NCI-H2029 treated with DMSO at 0.1 percent for 48 hours (cell line): ENCODE measurements at places on chromosomes 5 and 9.

GRCh38 chr5:153959134-153959957 lies 79.4 kb downstream of the FAM114A2 start:
- no peak for DNase-seq

- DNase-seq = no peak
Observed at GRCh38 chr5:169801324-169801777, 164.3 kb downstream of the DOCK2 start.

- no peak for DNase-seq
Observed at GRCh38 chr9:89015336-89015735, 24.1 kb downstream of the S1PR3 start.

DNA sequence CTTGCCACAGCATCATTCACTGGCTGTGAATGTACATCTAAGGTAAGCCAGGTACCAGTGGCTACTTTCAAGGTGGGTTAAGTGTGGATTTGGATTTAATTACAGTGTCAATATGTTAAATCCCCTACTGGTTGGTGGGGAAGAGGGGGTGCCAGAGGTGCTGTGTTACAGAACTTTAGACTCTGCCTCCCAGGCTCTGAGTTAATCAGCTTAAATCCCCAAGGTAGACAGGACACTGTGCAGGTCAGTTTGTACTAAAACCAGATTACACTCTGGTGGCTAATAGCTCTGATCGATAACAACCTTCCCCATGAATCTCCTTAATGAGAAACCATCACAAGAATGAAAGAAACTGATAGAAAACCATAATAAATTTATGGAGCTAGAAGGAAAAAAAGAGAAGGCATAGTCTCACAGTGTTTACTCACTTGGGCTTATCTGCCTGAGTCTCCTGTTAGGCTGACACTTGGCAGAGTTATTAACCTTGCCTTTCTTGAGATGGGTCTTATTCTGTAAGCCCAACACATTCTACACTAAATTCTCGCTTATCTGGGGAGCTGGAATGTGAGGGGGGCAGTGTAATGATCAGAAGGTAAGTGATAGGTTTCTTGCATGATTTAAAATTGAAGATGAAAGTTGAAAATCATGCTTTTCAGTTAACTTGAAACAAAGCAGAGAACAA lies 106.8 kb downstream of the LMNB1 start:
- DNase-seq = no peak

- DNase-seq = no peak
Observed at GRCh38 chr9:100674419-100675122, 96.7 kb downstream of the CAVIN4 start.

- no peak for DNase-seq
Observed at GRCh38 chr9:136944212-136944518, 373 bp downstream of the FBXW5 start.

- no peak for DNase-seq
Observed at GRCh38 chr5:30368064-30368463, 825.4 kb upstream of the CDH6 start.

DNA sequence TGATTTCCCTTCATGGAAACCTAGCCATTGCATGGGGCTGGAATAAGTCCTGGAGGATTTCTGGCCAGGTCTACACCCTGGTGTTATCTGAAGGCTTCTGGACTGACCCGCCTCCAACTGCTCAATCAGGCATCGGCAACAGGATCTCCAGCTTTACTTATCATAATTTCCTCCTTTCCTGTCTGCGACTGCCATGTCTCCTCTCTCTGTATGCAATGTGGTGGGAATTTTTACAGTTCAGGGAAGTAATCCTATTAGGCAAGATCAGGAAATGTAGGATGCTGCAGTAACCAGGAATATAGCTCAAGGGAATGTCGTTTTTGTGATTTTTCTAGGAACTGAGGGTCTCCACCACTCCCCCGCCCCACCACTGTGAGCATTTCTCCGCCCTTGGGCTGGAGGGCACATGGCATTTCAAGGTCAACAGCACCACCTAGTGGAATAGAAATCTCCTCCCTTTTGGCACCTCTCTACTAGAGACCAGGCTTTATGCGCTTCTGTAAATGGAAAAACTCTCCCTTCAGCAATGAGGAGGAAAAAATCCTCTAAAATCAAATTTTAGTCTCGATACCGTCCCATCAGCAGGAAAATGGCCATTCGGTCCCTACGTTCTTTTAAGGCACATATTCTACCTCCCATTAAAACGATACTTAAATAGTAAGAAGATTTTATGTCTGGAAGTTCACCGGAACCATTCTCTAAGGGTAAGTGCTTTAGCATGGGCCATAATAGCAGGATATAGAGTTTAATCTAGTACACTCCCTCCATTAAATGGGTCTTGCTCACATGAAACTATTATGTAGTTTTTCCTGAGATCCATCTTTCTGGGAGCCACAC lies 93.0 kb downstream of the YTHDC2 start:
- DNase-seq = peak; percentile 47

- no peak for DNase-seq
Observed at GRCh38 chr9:12448246-12448645, 244.9 kb upstream of the TYRP1 start.

- DNase-seq = no peak
Observed at GRCh38 chr5:362978-363765, 41.7 kb downstream of the AHRR start.

GRCh38 chr9:107193251-107193650 lies 89.8 kb upstream of the RAD23B start:
- no peak for DNase-seq

DNA sequence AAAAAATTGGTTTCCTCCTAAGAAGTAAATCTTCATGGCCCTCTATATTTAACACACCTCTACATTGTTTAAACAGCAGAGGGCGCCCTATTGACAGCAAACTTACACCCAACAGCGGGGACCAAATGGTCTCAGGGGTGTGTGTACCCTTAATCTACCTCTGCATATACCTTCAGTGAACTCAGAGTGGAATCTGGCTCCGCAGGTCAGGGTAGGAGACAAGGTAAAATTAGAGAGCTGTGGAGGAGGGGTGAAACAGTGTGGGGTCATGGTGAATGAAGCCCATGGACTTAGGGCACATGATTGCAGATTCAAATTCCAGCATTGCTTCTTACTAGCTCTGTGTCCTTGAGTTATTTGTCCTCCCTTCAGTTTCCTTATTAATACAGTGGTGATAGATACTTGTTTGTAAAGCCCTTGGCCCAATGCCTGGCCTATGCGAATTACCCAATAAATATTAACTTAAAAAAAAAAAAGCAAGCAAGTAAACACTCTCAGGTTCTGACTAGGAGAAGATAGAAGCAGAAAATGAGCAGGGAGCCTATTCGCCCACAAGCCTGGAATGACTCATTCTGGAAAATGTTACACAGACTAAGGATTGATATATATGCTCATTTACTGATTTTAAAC lies 122.9 kb downstream of the CAVIN4 start:
- DNase-seq = peak; percentile 72

- DNase-seq = peak; percentile 48
Observed at GRCh38 chr9:106019039-106019680, 324.8 kb downstream of the TMEM38B start.

DNA sequence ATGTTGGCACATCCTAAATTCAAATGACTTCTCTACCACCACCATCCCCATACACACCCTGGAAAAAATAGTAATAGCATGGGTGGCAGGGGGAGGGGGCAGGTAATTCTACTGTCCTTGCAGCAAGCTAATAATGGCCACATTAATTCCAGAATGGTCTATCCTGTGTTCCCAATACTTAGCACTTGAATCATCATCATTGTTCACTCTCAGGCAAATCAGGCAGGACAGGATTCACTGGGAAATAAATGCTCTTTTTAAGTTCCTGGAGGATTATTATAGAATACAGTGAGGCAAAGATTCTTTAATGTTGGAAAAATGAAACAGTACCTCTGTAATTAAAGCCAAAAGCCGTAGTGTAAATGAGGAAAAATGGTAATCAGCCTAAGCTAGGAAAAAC lies 254.5 kb downstream of the ARRDC3 start:
- DNase-seq = no peak

DNA sequence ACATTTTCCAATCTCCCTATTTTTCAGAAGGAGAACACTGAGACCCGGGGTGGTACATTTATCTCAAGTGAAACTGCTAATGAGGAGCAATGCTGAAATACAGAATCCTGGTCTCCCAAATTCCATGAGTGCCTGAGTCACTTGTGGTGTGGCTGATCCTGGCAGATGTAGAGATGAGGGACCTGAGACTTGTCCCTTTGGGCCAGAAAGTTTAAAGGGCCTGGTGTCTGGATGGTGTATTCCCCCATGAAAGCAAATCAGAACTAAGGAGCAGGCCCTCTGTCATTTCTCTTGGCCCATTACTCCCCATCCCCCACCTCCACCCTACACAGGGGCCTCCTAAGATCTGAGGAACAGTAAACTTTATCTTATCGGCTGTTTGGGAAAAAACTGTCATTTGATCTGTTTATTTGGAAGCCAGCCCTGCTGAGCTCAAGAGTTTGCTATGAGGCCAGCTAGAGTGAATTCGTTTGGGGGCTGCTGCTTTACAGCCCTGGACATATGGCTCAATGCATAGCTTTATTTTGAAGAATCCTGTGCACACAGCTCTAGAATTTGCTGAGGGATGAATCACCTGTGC lies 140.3 kb downstream of the LHFPL2 start:
- DNase-seq = no peak

GRCh38 chr5:66538531-66538930 lies 57.7 kb upstream of the MAST4 start:
- DNase-seq = no peak

GRCh38 chr5:137144656-137145055 lies 354.5 kb downstream of the SPOCK1 start:
- no peak for DNase-seq

GRCh38 chr5:102759700-102760099 lies 4.6 kb downstream of the PAM start:
- no peak for DNase-seq

DNA sequence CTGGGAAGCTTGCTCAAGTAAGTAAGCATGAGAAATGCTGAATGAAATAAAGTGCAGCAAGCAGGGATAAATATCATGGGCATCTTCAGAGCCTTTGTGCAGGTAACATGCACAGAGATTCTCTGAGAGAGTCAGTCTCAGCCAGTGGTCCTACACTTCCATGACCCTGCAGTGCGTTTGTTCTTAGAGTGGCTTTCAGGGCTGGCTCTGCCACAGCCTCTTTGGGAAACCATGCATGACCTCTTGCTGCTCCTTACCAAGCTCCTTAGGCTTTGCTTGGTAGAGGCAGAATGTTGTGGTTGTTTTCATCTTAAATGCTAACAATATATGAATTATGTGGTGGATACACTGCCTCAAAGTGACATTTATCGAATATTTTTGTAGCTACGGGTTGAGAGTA lies 5.4 kb downstream of the SYK start:
- no peak for DNase-seq

DNA sequence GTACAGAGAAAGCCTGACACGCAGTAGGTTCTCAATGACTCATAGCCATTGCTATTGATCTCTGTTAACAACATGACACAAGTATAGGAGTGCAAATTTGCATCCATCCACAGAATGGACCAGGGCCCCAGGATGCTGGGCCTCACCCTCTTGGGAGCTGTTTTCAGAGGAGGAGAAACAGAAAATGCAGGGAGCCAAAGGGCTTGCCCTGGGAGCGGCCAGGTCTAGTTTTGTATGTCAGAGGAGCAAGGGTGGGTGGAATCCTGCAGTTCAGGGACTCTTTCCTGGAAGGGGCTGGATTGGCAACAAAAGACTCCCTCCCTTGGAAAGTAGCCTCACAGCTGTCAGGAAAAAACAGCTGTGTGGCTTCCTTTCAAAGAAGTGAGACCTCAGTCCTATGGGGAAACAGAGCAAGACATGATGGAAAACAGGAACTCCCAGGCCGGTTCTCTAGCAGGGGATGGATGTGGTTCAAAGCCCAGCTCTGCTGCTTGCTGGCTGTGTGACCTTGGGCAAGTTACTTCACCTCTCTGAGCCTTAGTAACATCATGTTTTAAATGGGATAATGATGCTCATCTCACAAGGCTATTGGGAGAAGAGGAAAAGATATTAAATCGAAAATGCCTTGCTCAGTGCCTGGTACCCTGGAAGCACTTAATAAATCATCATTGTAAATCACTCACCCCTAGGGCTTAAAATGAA lies 50.5 kb upstream of the SH3PXD2B start:
- no peak for DNase-seq

DNA sequence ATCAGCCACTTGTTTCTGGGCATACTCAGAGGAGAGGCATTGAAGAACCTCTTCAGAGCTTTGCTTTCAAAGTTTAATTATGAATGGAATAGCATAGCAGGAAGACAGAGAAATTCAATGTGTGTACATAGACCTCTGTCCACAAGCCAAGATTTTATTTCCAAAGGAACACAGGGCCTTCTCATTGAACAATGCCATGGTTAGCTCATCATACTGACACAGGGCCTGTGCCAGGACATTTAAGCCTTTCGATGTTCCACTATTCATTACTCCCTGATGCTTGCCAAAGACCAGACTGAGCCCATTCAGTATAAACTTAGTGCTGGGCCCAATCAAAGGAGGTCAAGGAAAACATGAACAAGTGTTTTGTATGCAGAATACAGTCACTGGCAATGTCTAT lies 280.8 kb downstream of the FBXL17 start:
- DNase-seq = peak; percentile 95

- DNase-seq = no peak
Observed at GRCh38 chr5:95927927-95928723, 33.5 kb downstream of the ELL2 start.

GRCh38 chr9:75658301-75658905 lies 232.1 kb upstream of the PCSK5 start:
- DNase-seq = no peak
